NCI-H187 treated with DMSO at 0.1 percent for 48 hours (cell line): ENCODE measurements at places on chromosomes 7 and 10.

DNA sequence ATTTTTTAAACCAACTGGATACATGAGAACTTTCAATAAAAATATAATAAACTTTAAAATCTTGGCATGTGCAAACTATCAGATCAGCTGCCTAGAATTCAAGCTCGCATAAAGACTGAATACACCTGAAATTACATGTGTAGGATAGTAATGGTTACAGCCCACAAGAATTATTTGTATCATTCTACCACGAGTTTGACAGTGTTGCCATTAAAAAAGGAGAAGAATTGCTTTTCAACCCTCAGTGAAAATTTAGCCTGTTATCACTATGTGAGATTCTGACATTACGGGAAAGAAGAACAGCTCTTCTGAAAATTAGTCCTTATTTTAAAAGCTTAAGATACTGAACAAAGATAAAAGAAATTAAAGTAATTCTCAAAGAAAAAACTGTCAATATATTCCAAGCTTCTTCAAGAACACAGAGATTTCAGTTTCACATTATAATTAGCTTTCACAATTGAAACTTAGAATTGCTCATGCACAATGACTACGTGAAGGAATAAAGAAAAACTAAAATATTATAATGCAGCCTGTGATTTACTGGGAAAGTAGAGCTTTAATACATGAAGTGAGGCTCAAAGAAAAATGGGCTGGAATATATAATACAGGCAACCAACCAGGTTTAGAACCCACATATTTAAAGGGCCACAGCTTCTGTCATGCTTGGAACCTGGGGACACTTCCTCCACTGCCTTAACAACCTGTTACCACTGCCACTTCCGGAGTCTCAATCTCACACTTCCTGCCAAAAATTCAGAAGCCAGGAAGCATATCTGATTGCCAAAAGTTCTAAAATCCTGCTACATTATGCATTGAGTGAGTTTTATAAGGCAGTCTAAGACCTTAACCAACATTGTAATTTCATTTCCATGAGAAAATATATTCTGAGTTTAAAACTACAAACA lies 23.2 kb downstream of the TPK1 start:
- DNase-seq = no peak

- no peak for DNase-seq
These were observed 26.8 kb upstream of the MYO3A start for GRCh38 chr10:25907261-25907660.

DNA sequence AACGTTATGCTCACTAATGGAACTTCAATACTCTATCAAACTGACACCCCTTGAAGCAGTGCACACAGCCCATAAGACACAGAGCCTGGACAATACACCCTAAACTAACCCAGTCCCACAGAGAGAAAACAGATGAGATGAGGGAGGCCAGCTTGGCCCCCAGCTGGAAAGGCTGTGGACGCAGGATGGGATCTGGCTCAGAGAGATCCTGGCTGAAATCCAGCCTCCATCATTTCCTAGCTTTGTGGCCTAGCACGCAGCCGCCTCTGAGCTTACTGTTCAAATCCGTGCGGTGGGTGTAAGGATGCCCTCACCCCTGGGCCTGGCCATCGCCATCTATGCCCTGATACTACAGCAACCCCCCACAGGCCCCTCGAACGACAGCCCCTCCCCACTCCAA lies 32.7 kb downstream of the SNX8 start:
- no peak for DNase-seq

DNA sequence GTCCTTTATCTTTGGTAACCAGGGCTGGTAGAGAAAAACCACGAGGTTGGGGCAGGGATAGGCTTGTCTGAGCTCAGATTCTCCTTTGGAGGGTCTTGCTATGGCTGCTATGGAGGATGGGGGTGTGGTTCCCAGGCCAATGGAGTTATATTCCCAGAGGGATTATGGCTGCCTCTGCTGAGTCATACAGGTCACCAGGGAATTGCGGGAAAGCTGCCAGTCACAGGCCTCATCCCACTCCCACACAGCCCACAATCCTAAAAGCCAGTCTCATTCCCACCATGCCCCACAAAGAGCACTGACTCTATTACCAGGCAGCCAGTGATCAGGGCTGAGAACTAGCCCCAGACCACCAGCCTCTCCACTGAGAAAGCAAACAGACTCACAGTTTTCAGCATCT lies 316.6 kb upstream of the TMEM229A start:
- no peak for DNase-seq

DNA sequence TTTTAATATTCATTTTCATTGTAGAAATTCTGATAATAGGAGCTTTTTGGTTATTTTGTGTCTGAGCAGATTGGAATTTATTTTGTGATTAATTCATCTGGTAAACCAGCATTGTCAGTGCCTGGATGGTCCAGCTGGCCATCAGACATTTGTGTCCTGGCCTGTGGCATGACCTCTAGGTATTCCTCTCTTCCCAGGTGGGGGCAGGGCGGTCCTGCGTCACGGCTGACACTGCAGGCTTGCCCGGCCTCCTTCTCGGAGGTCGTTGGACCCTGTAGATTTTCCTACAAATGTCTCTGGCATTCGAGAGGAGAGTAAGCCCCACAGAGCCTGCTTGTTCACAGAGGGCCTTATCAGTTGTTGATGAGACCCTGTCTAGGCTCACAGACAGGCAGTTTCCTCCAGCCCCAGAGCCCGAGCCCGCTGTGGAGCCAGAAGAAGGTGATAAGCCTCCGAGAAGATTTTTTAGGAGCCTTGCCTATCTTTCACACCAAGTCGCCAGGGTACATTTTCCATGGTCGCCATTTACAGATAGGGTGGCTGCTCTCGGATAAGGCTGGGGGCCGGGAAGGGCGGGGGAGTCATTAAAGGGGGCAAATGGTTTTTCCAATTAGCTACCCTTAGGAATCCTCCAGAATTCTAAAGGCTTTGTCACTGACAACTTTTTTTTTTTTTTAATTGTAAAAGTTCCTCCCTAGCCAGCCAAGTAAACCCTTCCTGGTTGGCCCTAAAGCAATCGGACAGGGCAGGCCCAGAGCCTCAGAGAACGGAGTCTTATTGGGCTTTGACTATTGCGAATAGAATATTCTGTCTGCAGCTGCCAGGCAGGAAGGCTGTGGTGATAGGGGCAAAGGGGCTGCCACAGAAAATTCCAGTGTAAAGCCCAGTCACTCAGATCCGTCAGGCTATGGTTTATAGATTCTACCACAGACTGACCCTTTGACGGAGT lies 78.1 kb upstream of the TBX20 start:
- DNase-seq = no peak

- DNase-seq = no peak
These were observed 1.0 kb downstream of the PAXIP1 start for GRCh38 chr7:155001756-155002410.

- DNase-seq = no peak
These were observed 75.9 kb downstream of the PPP1R3C start for GRCh38 chr10:91556691-91557566.
